ENCODE measurements at places on chromosomes 2 and 18.

GRCh38 chr2:23700627-23701026 lies 226.3 kb downstream of the ATAD2B start:
- DNase-seq, result no peak

DNA sequence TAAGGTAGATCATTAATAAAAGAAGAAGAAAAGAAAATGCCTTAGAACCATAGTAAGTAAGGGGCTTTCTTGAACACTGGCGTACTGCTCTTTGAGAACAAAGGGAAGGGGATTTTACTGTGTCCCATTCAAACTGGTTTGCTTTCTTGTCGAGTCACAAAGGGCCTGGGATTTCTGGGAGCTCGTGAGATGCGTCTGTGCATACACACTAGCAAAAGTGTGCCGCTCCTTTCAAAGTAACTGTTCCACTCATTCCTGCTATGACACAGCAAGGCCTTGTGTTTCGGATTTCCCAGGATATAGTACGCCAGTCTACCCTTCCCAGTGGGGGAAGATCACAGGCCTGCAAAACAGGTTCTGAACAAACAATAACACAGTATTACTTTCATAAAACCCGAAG lies 93.0 kb downstream of the KCTD18 start:
- DNase-seq, result no peak

GRCh38 chr2:150484461-150485021 lies 2.9 kb downstream of the RND3 start:
- DNase-seq, result peak; percentile 51

DNA sequence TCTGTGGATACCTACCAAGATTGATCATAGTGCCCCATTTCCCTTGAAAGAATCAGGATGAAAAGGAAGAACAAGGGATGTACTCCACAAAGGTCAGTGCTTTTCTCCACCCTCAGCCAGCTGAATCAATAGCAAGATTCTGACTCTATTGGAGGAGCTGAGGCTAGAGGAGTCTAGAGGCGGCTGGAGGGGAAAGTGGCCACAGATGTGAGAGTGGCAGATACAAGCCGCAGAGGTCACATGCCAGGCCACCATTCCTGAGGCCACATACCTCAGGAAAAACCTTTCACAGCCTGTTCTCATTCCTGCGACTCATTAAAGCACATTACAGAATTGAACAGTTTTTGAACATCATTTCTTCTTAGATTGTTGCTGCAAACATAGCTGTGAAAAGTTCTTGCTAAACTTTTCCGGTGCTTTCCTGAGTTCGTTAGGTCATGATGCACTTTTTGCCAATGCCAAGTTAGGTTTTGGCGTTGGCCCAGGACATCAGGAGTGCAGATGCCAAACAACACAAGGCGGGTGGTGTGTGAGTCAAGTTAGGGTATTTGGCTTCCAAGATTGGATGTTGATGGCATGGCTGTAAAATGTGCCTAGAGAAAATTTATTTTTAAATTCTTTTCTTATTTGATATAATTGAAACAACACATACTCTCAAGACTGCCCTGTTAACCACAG lies 160.7 kb upstream of the SP5 start:
- DNase-seq, result peak; percentile 89

- peak; percentile 32 for DNase-seq
Measured at GRCh38 chr2:134104754-134105153, 149.1 kb upstream of the MGAT5 start.

GRCh38 chr2:233938676-233939370 lies 21.6 kb downstream of the TRPM8 start:
- DNase-seq, result no peak

DNA sequence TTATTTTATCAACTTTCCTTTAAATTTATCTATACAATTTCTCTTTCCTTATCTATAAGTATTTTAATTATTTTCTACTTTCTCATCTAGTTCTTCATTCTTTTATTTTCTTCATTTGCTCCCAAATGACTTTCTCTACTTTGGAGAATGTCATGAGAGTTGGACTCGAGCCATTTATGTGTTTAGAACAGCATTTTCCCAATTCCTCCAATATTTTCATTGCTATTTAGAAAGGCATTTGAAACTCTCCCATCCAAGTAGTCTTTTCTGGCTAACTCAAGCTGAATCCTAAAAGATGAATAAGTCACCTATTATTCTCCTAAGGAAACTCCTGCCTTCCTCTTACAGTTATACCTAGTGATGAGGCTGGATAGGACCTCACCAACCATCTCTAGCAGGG lies 15.8 kb upstream of the FEZ2 start:
- no peak for DNase-seq

DNA sequence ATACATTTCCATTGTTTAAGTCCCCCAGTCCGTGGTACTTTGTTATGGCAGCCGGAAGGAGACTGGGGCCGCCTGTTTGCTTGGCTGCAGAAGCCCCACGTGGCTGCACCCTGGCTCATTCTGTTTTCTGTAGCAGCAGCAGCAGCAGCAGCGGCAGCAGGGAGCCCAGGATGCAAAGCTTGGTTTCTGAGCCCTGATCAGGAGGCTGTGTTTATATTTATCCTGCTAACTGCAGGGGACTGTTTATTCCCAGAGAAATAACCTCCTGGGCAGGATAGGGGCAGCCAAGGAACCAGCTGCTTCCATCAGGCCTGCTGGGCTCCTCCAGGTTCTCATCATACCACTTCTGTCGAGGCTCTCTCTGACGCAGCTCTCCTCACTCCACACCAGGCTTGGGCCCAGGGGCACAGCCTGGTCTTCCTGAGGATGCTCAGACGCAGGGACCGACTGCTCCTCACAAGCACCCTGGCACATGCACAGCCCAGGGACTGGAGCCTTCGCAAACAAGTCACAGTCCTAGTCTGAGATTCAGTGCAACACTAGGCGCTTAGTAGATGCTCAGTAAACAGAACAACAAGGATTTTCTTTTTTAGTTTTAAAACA lies 139.0 kb downstream of the MSH2 start:
- no peak for DNase-seq

DNA sequence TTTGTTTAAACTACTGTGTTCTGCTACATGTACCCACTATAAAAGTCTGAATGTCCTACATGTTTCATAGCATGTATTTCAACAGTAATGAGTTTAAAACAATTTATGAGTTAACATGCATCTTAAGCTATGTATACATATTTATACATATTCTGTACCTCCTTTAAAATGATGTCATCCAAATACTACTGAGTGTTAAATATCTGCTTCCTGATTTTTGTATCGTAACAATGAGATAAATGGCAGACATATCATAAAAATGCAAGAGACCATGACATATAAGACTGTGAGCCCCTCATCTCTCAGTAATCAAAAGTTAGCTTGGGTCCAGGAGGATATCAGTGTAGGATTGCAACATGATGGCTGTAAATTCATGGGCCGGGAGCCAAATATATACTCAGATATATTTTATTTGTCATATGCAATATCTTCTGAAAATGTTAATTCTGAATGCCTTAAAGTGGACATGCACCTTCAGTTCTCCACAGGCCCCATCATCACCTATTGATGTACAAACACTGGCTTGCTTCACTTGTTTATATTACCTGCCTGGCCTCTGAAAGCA lies 3.6 kb downstream of the COL5A2 start:
- no peak for DNase-seq

DNA sequence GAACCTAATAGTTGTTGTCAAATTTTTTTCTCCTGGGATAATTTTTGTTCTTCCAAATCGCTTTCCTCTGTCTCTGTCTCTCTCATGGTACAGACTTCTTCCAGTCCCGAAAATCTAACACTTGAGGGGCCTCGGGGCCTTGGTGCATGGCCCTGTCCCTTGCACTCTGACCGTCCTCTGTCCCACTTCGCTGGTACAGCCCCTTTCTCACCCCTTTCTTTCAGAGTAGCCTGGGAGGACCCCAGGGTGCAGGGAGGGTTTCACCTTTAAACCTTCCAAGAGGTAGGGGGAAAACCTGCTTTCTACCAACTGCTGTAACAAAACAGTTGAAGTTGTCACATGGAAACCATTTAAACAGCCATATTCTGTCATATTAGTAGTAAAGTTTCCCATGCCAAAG lies 22.2 kb upstream of the FAHD2A start:
- DNase-seq, result no peak

- no peak for DNase-seq
Measured at GRCh38 chr18:3878401-3878800, 428.4 kb downstream of the TGIF1 start.

DNA sequence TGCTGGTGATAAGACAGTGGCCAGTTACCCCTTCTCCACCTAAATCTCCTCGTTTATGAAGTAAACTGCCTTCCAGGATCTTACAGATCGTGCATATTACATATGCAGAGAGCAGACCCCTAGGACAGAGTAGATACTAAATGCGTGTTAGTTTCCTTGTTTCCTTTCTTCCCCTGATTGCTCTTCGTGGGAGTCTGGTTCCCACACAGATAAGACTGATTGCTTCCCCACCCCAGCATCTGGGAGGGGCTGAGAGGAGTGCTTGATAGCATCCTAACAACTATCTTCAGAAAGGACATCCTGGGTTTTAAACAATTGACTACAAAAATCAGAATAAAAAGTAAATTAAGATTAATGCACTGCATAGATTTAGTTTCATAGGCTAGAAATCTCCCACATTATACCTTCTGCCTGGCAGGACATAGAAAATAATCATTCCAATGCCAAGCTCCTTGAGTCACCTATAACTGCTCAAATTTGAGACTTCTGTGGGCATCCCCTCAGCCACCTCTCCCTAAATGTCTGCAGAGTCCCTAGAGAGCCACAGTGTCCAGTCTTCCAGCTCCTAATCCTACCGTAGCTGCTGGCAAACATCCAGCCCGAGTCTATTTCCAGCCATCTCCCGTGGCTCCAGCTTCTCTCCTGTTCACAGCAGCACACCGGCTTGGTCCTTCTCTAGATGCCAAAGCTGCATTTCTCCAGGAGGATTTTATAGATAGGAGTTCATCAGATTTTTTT lies 128.3 kb downstream of the LRRC30 start:
- DNase-seq, result no peak

GRCh38 chr2:144227427-144228105 lies 292.4 kb downstream of the ZEB2 start:
- no peak for DNase-seq

DNA sequence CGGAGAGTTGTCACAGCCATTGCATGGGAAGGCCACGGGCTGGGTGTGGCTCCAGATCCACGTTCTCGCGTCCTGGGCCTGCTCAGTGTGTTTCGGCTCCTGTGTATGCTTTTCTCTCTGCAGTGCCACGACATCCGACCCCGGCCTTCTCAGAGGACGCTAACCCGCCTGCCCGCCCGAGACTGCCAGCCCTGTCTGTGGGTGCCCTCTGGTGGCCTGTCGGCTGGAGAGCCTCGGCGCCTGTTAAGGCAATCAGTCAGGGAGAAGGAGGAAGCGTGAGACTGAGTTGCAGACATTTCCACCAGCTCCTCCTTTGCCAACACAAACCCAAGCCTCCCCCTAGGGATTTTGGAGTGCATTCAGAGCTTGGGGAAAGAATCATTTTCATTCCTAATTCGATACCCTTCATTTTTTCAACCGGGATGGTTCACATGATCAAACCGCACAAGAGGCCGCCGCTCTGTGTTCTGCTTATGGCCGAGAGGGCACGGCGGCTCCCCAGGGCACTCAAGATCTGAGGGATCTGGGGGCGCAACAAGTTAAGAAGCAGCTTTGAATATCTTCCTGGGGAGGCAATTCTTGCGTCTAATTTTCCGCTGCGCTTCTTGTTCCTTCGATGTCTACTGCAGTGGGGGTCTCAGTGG lies 37.5 kb upstream of the ZBTB7C start:
- DNase-seq, result peak; percentile 62

DNA sequence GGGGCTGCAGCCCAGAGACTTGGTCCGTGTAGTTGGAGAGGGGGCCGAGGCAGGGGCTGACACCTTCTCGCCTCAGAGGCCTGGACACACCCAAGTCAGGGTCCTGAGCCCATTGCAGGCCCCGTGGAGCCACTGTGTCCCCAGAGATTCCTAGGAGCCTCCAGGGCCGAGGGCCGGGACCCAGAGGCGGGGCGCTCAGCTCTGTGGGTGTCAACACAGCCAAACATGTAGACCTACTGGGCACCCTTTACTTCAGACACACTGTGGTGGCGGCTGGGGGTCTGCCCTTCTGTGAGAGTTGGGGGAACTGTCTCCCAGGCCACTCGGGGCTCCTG lies 459 bp upstream of the ESPNL start:
- DNase-seq, result no peak

DNA sequence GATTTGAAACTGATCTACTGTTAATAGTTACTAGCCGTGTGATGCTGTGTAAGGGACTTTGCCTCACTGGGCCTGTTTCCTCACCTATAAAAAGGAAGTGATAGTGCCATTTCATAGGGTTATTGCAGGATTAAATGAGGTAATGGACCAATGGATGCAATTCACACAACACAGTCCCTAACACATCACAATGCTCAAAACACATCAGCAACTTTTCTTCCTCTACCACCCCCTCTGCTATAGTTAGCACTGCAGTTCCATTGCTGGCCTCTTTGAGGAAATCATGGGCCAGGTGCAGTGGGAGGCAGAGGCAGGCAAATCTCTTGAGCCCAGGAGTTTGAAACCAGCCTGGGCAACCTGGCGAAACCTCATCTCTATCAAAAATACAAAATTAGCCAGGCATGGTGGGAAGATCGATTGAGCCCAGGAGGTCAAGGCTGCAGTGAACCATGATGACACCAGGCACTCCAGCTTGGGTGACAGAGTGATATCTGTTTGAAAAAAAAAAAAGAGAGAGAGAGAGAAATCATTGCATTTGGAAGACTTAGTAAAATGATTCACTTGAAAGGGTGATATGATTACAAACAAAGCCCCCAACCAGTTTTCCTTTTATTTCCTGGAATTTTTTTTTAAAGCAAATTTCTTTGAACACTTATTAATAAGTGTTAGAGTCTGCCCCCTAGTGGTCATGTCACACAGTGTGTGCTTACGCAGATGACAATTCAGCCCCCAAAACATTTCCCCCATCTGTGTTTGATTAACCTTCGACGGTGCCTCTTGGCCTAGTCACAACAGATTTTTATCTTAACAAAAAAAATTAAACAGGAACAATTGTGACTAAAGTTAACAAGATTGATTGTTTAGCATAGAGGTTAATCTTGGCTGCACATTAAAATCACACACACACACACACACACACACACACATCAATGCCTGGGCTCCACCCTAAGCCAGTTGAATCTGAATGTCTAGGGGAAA lies 88.6 kb upstream of the BCL11A start:
- DNase-seq, result peak; percentile 7

GRCh38 chr2:234329202-234329960 lies 167.5 kb downstream of the ARL4C start:
- peak; percentile 21 for DNase-seq

DNA sequence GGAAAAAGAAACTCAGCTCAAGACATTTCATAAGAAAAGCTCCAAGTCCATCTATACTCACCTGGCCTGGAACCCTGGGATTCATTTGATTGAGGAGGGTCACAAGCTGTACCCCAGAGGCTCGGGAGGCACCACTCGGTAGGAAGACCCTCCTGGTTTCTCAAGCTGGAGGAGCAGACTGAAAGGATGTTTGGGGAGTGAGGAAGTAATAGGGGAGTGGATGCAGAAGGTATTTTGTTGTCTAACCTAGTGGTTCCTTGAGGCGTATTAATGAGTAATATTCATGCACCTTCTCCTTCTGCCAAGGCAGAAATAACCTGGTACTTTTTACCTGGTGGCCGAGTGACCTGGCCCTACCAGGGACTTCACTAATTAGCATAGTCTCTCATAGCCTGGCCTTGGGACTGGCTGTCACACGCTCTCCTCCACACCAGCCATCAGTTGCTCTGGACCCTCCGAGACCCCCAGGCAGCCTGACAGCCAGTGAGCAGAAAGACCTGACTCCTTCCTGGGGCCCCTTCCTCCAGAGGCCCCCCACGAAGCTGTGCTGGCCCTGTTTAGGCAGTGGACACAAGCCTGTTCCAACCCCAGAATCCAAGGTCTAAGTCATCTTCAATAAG lies 161.4 kb downstream of the BCL2 start:
- DNase-seq, result no peak

- DNase-seq, result no peak
Measured at GRCh38 chr2:226463154-226463553, 336.5 kb downstream of the IRS1 start.

GRCh38 chr2:191713837-191714236 lies 35.9 kb downstream of the NABP1 start:
- peak; percentile 21 for DNase-seq

Data from mammary epithelial cell (primary cell).